ENCODE measurements at places on chromosomes 4 and X.

DNA sequence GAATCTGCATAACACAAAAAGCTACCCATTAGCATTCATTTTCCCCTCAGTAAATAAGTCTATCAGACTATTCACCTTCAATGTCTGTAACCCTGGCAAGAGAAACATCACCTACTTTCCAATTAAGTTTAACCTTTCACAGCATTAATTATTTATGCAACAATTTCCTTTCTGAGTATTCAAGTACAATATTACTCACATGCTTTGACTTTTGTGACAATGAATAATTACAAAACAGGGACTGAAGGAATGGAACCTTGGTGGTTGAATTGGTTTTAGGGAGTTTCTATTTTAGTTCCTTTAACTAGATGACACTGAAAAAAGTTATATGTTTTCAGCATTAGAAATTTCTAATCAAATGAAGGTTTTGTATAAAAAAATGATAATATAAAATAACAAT lies 932.3 kb upstream of the EPHA5 start:
- DNase-seq: no peak

DNA sequence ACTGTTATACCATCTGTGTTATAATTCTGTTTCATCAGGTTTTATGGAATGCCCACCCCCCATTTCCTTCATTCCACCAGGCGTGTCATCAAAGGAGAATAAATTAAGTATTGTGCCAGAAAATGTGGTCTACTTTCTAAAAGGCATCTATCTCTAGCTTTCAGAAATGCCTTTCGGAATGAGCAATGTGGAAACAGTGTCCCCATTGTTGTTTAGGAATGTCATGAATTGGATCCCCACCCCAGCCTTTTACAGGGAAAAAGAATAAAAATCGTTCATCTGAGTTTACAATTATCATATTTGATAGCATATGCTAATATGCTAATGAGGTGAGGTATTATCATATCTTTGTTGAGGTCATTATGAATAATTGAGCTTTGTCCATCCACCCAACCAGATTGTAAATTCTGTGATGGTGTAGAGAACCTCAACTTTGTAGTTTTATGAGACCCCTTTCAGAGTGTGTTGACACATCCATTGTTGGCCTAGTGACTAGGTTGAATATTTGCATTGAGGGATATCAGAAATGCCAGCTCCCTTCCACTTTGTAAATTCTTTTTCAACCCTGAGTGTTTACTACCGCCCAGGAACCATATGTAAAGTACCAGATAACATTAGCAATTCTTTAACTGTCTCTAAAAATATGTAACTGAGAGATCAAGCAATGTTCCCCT lies 56.2 kb upstream of the CCDC160 start:
- no peak for DNase-seq

GRCh38 chrX:14496674-14497073 lies 32.7 kb upstream of the GLRA2 start:
- DNase-seq: no peak

GRCh38 chrX:121975671-121976070 lies 928.3 kb downstream of the GLUD2 start:
- DNase-seq: no peak

GRCh38 chr4:92992758-92993157 lies 689.0 kb downstream of the GRID2 start:
- DNase-seq: no peak

GRCh38 chrX:44274096-44274495 lies 69.4 kb downstream of the EFHC2 start:
- no peak for DNase-seq

- DNase-seq: no peak
These were observed 76.2 kb upstream of the CD99 start for GRCh38 chrX:2614911-2615310.

DNA sequence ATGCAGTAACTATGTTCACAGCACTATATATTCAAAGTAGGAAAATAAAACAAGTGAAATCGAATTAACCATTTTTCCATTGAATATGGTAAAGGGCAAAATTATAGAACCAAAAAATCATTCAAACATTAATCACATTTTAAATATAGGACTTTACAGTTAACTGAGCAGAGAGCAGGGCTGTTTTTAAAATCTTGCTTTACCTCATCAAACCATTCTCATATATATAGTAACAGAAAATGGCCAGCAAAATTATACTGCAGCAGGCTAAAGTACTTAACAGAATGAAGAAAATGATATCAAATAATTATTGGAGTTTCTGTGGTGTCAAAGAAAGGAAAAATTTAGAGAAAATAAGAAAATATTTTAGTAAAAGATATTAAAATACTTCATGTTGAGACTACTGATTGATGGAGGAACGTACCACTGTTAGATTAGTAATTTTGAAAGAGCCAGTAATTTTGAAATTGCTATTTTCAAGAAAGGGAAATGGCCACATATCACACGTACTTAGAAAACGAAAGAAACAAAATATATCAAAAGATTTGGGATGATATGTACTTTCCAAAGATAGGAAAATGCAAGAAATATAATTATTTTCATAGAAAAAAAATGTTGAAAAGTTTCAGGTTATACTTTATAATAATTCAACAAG lies 813.7 kb downstream of the DMD start:
- DNase-seq: no peak

GRCh38 chr4:183094393-183095198 lies 4.5 kb upstream of the WWC2 start:
- DNase-seq: no peak

GRCh38 chr4:20544645-20545044 lies 155.6 kb upstream of the PACRGL start:
- no peak for DNase-seq

DNA sequence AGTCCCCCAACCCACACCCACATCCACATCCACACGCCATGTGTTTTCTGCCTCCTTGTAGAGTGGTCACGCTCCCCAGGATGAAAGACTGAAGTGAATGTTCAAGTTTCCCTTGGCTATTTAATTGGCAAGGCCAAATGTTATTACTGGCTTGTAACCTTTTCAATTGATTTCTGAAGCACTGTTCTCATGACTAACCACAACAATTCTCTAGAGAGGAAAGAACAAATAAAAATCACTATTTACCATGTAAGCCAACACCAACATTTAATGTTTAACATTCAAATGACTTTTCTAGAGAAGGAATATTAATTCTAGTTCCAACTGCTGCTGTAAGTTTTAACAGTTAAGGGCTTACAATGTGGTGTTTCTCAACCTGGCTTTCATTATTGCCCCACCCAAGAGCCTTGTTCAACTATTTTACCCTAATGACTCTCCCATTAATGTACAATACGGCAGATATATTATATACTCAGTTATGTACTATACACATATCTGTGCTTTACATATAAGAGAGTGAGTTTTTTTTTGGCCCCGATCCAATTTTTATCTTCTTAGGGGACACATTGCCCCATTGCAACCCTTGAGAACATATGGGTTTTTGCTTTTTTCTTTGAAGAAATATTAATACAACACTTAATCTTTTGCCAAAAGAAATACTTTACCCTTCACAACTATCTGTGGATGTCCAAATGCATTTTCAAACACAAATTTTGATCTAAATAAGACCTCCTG lies 46.5 kb downstream of the RELL1 start:
- no peak for DNase-seq

DNA sequence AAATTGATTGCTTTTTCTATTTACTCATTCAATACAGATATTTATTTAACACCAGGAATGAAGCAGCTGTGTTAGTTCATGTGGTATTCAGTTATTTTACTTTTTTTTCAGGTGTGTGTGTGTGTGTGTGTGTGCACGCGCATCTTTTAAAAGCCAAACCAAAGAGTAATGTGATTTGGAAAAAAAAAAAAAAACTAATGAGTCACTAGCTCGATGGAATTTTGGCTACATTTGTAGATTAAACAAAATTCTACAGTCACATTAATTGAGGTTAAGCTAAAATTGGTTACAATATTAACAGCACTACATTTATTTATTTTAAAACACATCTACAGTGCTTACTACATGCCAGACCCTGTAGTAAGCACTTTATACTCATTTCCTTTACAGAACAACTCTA lies 66.8 kb downstream of the HHIP start:
- DNase-seq: no peak

DNA sequence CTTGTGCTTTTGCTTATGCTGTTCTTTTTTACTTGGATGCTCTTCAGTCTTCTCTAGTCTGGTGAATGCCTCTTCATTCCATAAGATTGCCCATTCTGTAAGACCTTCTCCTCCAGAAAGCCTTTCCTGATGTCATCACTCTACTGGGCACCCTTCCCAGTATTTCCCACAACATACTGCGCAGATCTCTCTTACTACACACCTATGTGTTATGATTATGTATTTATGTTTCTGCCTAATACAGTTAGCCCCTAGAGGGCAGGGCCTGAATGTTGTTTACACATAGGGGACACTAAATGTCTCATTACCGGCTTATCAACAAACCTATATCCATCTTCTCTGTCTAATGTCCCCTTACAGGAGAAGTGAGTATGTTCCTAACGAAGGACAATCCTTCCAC lies 21.1 kb downstream of the AIFM1 start:
- DNase-seq: no peak

GRCh38 chr4:15479913-15480185 lies 10.2 kb downstream of the CC2D2A start:
- DNase-seq: no peak

DNA sequence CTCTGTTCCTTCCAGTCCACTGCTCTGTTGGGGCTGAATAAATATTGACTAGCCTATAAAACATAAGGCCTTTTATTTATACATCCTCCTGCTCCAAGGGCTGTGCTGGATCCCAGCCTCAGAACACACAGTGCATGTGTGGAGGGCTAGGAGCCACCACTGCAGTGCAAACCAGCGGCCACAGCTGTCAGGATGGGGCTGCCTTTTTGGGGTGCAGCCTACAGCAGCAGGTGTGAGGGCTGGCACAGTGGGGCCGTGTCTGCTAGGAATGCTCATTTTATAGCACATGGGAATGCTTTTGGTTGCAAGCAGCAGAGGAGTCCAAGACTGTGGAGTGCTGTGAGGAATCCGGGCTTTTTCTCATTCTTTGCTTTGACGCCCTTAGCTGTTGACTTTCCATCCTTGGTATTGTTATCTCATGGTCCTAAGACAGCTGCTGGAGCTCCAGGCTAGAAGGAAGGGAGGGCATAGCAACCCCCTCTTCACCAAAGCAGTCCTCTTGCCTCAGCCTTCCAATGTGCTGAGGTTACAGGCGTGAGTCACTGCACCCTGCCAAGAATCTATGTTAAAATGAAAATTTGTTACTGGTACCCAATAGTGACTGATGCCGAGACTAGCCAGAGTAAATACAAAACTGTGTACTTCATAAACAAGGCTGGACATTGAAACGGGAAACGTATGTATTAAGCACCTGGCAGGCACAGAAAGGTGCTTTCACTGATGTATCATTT lies 334.3 kb upstream of the GATB start:
- DNase-seq: no peak

DNA sequence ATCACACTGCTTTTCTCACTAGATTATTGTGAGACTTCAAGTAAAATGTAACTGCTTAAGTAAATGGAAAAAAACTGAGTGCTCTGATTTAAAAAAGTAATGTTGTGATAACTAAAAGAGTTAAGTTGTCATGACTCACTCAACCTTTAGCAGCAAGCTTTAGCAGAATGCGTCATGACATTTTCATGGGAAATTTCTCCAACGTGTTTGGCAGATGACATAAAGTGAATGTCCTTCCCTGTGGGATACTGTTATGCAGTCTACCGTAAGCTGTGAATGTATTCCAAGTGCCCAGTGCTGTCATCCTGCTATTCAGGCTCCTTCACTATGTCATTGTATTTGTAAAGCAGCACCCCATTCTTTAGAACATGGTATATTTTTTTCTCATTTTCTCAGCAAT lies 136.2 kb downstream of the CPXCR1 start:
- DNase-seq: no peak

- no peak for DNase-seq
These were observed 21.1 kb downstream of the MSANTD1 start for GRCh38 chr4:3269991-3270611.

GRCh38 chrX:123818243-123818642 lies 41.6 kb upstream of the XIAP start:
- DNase-seq: no peak

- no peak for DNase-seq
These were observed 38.0 kb downstream of the MAGEE2 start for GRCh38 chrX:75746891-75747639.

- no peak for DNase-seq
These were observed 30.3 kb downstream of the MAGEA1 start for GRCh38 chrX:153209347-153209746.

- no peak for DNase-seq
These were observed 1.3 kb upstream of the PCDH7 start for GRCh38 chr4:30718641-30719453.

GRCh38 chrX:34578237-34578636 lies 78.8 kb downstream of the TMEM47 start:
- no peak for DNase-seq
